ENCODE measurements at places on chromosomes 11 and 22.
A peak's percentile ranks its signal among the peaks of the same experiment; 100 is the strongest.

DNA sequence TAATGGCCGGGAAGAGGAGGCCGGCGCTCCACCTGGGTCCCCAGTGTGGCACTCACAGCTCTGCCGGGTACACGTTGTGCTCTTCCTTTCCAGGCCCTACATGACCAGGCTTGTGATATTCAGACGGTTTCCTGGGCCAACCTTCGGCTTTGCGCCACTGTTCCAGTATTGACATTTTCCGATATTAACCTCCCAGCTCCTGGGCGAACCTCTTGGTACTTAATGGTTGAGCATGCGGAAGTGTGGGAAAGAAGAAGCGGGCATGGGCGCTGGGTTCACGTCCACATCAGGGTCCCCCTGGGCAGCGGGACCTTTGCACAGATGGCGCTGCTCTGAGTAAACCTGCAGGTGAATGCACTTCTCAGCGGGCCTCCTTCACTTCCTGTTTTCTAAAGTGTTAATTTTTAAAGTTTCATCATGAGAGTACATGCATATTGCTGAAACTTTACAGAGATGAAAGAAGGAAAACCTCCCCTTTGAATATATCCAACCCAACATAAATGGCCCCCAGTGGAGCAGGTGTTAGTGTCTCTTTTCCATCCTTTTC, 286.7 kb downstream of the TBC1D22A start:
- DNase-seq, result no peak

- no peak for DNase-seq
Measured at GRCh38 chr11:78070621-78071020, 7.0 kb downstream of the THRSP start.

DNA sequence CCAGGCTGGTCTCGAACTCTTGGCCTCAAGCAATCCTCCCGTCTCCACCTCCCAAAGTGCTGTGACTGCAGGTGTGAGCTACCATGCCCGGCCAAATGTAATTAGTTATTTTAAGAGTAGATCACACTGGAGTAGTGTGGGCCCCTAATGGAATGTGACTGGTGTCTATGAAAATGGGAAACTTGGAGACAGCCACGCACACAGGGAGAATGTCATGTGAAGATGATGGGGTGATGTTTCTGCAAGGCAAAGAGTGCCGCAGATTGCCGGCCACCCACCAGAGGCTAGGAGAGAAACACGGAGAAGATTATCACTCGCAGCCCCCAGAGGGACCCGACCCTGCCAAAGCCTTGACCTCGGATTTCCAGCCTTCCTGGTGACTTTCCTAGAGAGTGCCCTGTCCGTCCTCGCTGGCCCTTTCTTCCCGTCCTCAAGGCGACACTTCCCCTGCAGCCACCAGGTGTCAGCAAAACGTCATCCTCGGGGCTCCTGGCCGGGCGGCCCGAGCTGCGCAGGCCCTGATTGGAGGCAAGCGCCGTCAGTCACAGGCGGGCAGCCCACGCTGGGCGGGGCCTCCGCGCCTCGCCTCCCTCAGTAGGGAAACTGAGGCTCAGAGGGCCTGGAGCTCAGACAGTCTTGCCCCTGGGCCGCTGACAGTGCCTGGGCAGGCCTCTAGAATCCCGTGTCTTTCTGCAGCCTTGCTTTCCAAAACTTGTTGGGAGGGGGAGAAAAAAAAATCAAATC, 16.3 kb downstream of the CRYBB2 start:
- peak; percentile 82 for DNase-seq

- DNase-seq, result no peak
Measured at GRCh38 chr22:42459287-42460063, 27.3 kb upstream of the NFAM1 start.

DNA sequence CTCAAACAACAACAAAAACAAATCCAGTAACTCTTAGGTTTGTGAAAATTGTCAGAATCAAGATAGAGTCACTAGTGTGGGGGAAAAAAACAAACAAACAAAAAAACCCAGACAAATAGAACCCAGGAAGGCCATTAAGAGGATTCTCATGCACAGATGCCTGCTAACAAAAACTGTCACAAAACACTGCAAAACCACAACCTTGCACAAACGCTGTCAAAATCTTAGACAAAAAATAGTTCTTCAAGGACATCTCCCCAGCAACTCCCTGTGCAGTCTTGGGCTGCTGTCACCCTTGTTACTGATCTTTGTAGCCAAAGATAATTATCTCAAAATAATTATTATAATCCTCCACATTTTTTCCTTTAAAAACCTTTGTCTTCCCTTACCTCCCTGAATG, 4.6 kb upstream of the ZBED5 start:
- DNase-seq, result no peak

DNA sequence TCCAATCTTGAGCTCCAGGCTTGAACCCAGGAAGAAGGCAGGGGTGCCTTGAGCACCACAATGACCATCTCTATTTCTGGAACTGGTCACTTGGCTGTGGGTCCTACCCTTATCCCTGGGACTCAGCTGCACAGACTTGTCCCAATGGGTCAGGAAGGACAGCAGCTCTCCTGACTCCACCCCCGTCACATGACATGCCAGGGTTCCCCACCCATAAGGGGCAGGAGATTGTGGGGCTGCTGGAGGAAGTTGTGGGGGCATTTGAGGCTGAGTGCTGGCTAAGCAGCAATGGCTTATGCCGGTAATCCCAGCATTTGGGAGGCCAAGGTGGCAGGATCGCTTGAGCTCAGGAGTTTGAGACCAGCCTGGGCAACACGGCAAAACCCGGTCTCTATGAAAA, 56.2 kb downstream of the NFAM1 start:
- DNase-seq, result no peak

- no peak for DNase-seq
Measured at GRCh38 chr11:86459002-86459385, 84.3 kb downstream of the CCDC81 start.

DNA sequence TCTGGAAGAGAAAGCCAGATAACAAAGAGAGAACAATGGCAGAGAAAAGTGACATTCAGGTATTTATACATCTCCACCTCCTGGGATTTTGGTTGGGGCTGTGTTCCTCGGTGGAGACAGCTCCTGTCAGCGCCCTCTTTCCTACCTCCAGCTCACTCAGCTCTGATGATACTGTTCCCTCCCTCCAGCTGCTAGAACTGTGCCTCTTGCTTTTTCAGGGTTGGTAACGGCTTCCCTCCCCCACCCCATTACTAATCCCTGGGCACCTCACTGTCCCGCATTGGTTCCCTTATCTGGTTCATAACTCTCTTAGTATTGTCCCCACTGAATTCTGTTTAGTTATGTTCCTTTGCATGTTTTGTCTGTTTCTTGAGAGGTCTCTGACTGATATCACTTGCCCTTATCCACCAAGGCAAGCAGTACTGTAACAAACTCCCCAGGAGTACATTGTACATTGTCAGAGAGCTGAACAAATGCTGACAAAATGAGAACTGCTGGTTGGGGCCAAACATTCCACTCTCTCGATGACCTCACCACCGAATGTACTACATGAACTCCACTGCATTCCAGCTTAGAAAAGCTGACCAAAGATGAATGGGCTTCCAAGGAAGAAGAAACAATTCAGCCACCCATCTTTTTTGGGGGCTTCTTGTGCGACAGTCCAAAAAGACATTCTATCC, 5.7 kb upstream of the FBXO3 start:
- DNase-seq, result no peak

- no peak for DNase-seq
Measured at GRCh38 chr22:36135306-36135980, 25.1 kb downstream of the APOL3 start.

DNA sequence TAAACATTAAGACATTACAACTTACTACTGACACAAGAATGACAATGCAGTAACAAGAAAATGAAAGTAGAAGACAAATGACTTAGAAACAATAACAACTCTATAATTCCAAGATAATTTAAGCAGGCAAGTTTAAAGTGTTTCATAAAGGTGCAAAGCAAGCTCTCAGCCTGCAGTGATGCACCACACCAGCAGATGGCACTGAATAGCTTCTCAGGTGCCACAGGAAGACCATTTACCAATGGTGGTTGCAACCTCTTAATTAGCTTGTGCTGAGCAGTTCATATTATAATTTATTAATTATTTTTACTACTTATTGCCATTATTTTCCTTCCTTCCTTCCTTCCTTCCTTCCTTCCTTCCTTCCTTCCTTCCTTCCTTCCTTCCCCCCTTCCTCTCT, 60.6 kb downstream of the NXPE2 start:
- DNase-seq, result peak; percentile 42

- no peak for DNase-seq
Measured at GRCh38 chr22:47307822-47308221, 545.4 kb downstream of the TBC1D22A start.

DNA sequence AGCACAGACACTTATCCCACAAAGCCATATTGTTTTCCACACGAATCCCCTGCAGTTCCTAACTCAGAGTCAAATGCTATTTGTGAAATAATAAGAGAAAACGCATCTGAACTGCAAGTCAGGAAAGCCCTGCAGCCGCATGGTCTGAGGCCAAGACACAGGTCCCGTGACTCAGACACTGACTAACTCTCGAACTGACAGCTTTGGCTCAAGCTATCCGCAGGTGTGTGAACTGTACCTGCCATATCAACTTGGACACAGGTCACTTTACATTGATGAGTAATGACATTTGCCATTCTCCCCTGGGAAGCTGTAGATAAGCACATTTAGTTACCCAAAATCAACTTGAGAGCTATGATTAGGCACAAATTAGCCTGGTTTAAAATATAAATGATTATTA, 34.9 kb upstream of the NFRKB start:
- peak; percentile 18 for DNase-seq

DNA sequence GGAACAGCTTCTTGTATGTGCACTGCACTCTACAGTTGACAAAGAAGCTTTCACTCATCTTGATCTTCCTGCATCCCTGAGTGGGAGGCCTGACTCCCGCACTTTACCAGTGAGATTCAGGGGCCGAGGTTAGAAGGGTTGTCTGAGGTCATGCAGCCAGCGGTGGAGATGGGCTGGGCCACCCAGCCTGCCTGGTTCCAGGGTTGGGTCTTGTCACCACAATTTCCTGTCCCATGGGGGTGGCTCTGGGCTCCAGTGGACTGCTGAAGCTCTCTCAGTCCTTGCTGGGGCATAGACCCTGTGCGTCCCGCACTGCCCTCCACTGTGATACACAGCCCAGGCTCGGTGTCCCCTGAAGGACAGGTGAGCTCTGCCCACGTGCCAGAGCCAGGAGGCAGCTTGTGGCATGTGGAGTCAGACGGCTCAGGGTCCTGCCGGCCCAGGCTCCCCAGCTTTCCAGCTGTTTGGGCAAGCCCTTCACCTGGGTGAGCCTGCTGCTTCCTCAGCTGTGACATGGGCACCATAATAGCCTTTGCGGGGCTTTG, 6.9 kb upstream of the MYO7A start:
- no peak for DNase-seq

GRCh38 chr11:61162092-61162941, 1.1 kb upstream of the VPS37C start:
- DNase-seq, result no peak

DNA sequence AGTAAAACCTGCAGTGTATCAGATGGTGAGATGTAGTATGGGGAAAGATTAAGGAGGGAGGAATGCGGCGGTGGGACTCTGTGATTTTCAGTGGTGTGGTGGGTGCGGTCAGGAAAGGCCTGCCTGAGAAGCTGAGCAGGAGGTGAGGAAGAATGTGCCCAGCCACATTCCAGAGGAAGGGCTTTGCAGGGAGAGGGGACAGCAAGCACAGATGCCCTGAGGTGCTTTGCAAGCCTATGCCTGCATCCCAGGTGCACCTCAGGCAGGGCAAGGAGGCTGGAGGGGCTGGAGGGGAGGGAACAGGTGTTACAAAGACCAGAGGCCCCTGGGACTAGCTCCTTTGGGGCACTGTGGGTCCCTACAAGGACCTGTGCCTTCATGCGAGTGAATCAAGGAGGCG, 42.1 kb downstream of the MYO7A start:
- no peak for DNase-seq

DNA sequence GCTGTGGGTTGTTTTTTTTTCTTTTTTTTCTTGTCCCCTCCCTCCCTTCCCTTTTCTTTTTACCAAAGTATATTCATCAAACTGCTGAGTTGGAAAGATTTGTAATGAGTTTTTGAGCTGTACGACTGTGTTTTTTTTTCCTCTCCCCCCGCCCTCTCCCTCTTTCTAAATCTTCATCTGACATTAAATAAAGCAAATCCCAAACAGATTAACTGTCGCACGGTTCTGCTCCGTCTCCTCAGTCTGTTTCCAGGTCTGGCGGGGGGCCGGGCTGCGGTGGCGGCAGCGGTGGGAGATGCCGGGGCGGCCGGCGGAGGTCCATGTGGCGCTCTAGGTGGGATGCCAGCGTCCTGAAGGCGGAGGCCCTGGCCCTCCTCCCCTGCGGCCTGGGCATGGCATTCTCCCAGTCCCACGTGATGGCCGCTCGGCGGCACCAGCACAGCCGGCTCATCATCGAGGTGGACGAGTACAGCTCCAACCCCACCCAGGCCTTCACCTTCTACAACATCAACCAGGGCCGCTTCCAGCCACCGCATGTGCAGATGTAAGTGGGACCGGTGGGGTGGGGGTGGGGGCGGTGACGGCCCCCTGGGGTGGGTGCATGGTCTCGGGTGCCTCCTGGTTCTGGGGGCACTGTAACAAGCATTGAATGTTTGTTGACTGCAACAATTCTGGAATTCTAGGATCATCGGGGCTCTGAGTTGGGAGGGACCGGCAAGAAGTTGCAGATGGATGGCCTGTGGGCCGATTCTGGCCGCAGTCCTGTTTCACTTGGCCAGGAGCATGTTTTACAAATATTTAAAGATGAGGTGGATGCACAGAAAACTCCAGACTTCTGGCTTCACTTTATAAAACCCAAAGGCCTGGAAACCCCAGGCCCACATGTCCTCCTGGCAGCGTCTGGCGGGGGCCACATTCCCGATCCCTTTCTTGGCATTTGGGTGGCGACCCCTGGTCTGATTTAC, 13.1 kb downstream of the MPPED1 start:
- no peak for DNase-seq

- DNase-seq, result peak; percentile 73
Measured at GRCh38 chr11:116499396-116500003, 273.3 kb downstream of the BUD13 start.

- no peak for DNase-seq
Measured at GRCh38 chr11:7056828-7057513, 31.8 kb upstream of the RBMXL2 start.

DNA sequence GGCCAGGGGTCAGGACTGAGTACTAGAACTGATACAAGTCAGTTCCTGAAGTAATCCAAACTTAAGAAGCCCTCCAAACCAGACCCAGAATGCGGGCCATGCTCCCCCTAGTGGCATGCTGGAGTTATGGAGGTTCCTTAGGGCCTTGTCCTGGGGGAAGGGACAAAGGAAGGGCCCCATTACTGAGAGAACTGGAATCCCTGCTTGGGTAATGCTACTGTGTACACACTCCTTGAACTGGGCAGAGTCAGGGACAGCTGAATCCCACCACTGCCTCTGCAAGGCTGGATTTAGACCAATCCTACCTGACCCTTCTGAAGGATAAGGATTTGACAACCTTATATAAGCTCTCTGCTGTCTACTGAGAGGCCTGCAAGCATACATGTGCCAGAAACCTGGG, 97.3 kb upstream of the AKIP1 start:
- DNase-seq, result peak; percentile 83

- no peak for DNase-seq
Measured at GRCh38 chr22:21834869-21835268, 32.6 kb downstream of the MAPK1 start.

All from kidney capillary endothelial cell (primary cell).